ENCODE measurements at places on chromosomes 7 and 10. TPM values are rescaled to one million over a fixed set of nuclear protein-coding genes. Genes with fewer than 3 reads are reported as not detected.

DNA sequence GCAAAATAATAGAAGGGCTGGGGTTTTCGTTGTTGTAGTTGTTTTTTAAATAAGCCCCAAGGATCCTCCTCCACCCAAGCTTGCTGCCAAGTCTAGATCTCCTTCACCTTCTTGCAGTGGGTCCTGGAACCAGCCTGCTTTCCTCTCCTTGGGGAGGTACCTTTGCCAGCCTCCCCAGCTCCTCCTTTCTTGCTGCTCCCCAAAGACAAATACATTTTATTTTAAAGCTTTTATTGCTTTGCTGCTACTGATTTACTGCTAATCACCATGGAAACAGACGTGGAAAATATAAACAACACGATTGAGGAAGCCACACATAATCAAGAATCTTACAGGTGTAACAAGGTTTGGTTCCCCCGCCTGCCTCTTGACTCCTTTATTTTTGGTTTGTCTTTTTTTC lies 17.4 kb upstream of the SLF2 start:
- no peak for DNase-seq

GRCh38 chr7:131328377-131329175 lies 900 bp downstream of the MKLN1 start:
- no peak for DNase-seq

GRCh38 chr7:113519472-113519871 lies 399.3 kb downstream of the PPP1R3A start:
- no peak for DNase-seq

- DNase-seq, result no peak
Observed at GRCh38 chr10:62502995-62503613, 128.9 kb downstream of the ZNF365 start.

GRCh38 chr10:84763965-84764364 lies 435.6 kb downstream of the CCSER2 start:
- no peak for DNase-seq

- DNase-seq, result peak; percentile 92
Observed at GRCh38 chr7:5694221-5694754, 87.2 kb downstream of the RNF216 start.

- DNase-seq, result no peak
Observed at GRCh38 chr7:31249671-31250070, 90.9 kb downstream of the NEUROD6 start.

- DNase-seq, result no peak
Observed at GRCh38 chr10:33244354-33244967, 90.0 kb downstream of the NRP1 start.

DNA sequence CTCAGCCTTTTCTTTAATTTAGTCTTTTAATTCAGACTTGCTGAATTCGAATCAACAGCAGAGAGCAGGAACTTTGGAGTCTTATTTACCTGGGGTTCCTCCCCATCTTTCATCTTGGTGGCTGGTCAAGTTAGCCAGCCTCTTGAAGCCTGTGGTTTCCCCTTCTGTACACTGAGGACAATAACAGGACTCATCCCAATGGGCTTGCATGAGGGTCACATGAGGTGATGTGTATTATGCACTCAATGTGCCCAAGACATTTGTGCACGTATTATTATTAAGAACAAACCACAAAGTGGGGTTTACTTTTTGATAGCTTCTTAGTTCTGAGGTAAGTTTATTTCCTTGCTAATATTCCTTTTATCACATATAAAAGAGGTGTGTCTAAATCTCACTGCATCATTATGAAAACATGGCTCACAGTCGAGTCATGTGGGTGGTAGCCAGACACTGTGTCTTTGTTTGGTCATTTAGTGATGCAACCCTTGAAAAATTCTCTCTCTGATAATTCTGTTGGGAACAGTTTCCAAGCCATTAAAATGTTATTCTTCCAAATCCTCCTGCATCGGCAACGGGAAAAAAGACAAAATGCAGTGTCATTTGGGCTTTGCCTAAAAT lies 86.5 kb upstream of the GRB10 start:
- peak; percentile 21 for DNase-seq

DNA sequence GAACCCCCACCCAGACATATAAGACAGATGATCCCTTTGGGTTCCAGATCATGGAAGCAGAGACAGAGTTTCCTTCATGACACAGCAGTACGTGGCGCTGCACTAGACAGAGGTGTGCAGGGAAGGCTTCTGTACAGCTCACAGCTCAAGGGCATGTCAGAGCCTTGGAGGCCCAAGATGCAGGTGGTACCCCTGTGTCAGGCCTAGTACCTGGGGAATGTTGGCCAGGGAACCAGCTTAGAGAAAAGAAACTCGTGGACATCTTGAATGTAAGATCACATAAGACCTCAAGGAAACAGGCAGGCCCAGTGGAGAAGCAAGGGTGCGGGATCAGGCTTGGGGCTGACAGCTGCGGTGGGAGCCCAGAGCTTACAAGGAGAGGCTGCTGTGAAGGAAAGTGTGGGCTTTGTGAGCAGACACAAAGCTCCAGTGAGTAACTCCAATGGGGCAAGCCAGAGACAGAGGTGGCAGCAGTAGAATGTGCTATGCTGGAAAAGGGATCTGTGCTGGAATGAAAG lies 91.4 kb downstream of the WDFY4 start:
- no peak for DNase-seq

DNA sequence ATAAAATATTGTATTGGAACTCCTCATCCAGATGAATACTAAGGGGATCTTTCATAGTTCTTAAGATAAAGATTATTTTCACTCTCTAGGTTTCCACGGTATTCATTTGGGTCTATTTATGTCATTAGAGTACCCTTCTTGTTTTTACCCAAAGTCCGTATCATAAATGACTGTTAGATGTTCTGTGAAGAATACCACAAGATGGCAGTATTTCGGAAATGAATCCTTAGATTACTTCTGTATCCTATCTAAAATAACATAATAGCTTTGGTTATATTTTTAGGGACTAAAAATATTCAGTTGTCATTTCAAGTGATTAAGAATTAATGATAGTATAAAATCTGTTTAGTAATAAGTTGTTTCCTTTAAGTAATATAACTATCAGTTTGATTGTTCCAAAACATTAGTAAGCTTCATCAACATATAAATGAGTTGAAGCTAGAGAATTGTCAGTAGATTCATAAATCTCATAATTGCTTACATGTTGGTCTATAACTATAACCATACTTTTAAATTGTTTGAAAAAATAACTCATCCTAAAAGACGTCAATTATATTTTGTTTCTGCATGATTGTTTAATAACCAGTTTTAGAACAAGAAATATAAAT lies 337.5 kb upstream of the KCND2 start:
- peak; percentile 15 for DNase-seq

DNA sequence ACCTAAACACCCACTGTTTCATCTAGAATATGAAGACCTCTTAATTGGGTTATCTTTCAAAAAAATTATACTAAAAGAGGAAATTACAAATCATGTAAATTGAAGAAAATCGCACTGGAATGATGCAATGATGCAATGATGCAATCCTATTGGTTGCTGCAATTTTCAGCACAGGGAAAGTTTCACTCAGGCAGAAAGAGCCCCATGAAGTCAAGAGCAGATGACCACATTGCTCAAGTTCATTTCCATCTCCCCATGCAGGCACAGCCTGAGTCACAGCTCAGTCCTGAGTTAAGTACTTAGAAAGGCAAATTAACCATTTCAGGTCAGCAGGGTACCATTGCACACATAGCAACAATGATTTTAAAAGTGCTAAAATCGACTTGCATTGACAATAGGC lies 180.3 kb upstream of the MYO3A start:
- no peak for DNase-seq

- no peak for DNase-seq
Observed at GRCh38 chr10:120806081-120806480, 45.1 kb upstream of the WDR11 start.

- no peak for DNase-seq
Observed at GRCh38 chr7:64099656-64100531, 54.7 kb downstream of the ZNF727 start.

GRCh38 chr10:89793649-89794254 lies 92.4 kb downstream of the KIF20B start:
- peak; percentile 55 for DNase-seq

DNA sequence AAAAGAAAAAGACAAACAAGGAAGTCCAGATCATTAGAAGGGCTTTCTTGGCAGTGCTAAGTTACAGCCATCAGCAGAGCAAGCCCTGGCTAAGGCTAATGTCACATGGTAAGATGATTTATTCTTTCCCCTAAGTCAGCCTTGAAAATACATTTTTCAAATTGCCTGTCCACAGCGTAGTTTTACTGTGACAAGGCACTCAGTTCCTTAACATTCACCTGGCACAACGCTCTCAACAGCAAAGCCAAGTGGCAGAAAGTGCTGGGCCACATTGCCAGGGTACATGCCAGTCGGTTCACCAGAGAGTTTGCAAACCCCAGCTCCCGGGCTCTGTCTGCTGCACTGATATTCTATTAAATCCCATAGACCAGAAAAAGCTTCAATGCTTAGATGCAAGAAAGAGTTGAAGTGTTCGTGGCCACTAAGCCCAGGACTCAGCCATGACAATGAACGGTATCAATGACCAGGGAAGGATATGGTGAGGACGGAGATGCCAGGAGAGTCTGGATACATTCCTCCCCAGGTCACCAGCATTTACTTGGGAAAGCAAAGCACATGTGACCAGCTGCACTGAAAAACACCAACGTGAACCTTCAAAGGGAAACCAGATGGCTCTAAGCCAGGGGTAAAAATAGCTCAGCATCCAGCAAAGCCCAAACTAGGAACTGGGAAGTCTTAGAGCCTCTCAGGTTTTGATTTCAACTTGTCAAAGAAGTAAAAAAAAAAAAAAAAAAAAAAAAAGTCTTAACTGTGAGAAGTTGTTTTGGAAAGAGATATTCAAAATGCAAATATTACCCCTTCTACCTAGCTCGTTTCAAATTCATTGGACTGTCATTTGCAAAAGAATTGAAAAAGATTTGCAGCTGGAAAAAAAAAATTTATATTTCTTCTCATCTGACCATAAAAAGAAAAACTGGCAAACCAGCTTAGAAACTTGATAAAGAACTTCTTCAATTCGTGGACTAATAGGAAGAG lies 23.9 kb upstream of the MPP7 start:
- DNase-seq, result no peak

GRCh38 chr10:102267748-102268147 lies 22.4 kb downstream of the GBF1 start:
- DNase-seq, result peak; percentile 10

GRCh38 chr7:31327071-31327470 lies 13.5 kb downstream of the NEUROD6 start:
- DNase-seq, result no peak

GRCh38 chr7:87645446-87645845 lies 17.2 kb downstream of the RUNDC3B start:
- no peak for DNase-seq

DNA sequence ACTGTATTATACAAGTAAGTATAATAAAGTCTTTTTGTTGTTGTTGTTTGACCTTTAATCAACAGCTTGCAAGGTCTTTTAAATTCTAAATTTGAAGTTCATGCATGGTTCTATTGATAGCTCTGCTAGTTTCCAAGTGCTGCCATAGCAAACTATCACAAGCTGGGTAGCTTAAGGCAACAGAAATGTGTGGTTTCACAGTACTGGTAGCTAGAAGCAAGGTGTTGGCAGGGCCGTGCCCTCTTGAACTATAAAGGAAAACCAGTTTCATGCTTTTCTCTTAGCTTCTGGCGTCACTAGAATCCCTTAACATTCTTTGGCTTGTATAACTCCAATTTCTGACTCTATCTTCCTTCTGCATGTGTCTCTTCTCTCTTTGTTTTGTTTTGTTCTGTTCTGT lies 1021.9 kb upstream of the AUTS2 start:
- no peak for DNase-seq

DNA sequence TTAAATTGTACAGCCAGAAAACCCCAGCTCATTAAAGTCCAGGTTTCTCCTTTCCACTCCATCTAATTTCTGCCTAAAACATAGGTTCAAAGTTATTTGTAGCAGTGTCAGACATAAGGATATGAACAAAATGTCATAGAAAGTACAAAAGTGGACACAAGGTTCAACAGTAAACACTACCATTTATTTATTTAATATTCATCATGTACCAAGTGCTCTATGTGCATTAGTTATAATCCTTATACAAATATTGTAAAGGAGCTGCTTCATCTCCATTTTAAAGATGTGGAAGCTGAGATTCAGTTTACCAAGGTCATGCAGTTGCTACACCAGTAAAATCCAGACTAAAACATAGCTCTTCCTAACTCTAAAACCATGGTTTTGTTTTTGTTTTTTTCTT lies 52.0 kb upstream of the CDK1 start:
- DNase-seq, result no peak

DNA sequence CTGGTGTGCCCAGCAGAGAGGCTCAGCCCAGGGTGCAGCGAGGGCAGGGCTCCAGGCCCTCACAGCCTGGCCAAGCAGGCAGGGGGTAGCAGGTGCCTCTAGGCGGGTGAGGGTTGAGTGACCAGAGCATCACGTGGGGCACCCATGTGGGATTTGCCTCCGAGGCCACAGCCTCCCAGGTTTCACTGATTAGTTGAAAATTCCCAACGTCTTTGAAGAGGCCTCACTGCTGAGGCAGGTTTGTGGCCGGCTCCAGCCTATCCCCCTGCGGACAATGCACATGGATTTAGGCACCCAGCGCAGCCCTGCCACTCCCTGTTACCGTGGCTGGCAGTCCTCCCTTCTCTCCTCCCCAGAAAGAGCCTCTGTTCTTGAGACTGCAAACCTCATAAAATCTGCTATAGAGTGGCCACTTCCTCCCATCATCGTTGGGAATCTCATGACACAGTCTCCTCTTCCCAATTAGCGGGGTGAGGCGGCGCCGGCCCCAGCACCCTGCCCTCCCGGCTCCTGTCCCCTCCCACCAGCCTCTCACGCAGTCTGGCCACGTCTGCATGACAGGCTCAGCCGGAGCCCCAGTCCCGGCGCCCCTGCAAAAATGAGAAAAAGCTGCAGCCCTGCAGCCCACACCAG lies 10.8 kb downstream of the MYL10 start:
- DNase-seq, result no peak

DNA sequence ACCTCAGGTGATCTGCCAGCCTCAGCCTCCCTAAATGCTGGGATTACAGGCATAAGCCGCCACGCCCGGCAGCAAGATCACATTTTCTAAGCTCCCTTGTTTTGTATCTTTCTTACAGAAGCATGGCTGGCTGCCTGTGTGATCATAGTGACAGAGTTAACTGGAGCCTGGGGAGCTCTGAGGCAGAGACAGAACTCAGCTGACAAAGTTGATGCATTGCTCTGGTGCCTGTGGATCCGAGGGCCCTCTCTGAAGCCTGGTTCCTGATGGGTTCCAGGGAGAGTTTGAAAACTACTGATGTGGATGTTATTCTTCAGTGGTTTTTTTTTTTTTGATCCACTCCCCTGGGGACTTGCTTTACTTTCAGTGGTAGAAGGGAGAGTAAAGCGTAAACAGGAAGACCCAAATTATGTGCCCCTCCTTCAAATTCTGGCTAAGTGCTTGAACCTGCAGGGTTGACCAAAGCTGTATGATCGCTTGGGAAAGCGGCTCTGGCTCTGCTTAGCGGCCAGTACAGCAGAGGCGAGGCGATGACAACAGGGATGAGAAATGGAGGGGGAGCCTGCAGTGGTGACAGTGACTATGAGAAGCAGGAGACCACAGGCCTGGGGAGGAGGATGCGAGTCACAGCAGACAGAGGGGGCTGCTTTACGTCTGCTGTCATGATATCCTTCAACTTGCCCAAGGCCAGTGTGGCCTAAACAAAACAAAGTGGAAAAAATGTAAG lies 6.8 kb upstream of the EFCAB10 start:
- no peak for DNase-seq

The PAPOLB gene
- not detected for polyA plus RNA-seq

The SLC13A4 gene
- polyA plus RNA-seq, result 0.32 TPM

The TMEM139 gene
- not detected for polyA plus RNA-seq

The THSD7A gene
- polyA plus RNA-seq, result 0.06 TPM

The CDK14 gene
- 28.4 TPM for polyA plus RNA-seq

The CHRM2 gene
- 85.6 TPM for polyA plus RNA-seq

The DCLRE1C gene
- polyA plus RNA-seq, result 6.4 TPM
